ENCODE measurements at places on chromosomes 5 and 9.
A peak's percentile ranks its signal among the peaks of the same experiment; 100 is the strongest.

DNA sequence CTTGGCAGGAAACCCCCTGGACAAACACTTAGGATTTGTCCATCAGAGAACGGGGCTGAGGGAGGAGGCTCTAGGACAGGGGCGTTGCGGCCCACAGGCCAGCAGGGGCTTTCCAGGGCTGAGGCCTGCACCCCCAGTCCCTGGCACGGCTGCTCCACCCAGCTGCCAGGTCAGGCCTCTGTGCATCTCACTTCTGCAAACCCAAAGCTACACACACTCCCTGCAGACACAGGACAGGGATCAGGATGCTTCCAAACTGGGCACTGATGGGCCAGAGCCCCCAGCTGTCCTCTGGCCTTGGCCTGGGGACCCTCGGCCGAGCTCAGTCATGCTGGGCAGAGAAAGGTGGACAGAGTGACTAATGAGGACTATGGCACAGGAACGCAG lies 106.2 kb upstream of the SARDH start:
- DNase-seq, result no peak

DNA sequence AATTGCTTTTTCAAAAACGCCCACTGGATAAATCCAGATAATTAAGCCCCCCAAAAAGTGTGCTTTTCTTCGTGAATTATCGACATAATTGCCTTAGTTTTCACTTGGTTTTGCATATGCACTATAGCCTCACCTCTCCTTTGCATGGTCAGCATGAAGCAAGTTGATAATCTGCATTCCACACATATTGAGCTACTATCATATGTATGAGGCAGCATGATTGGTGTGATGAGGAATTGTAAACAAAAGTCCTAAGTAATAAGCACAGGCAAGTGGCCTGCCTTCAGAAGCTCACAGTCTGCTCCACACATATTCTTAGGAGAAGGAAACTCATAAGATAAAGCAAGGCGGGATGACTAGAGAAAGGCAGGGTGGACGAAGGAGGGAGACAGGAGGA lies 33.8 kb downstream of the MED10 start:
- DNase-seq, result no peak

- no peak for DNase-seq
These were observed 47.2 kb upstream of the RPL26L1 start for GRCh38 chr5:172911976-172912375.

DNA sequence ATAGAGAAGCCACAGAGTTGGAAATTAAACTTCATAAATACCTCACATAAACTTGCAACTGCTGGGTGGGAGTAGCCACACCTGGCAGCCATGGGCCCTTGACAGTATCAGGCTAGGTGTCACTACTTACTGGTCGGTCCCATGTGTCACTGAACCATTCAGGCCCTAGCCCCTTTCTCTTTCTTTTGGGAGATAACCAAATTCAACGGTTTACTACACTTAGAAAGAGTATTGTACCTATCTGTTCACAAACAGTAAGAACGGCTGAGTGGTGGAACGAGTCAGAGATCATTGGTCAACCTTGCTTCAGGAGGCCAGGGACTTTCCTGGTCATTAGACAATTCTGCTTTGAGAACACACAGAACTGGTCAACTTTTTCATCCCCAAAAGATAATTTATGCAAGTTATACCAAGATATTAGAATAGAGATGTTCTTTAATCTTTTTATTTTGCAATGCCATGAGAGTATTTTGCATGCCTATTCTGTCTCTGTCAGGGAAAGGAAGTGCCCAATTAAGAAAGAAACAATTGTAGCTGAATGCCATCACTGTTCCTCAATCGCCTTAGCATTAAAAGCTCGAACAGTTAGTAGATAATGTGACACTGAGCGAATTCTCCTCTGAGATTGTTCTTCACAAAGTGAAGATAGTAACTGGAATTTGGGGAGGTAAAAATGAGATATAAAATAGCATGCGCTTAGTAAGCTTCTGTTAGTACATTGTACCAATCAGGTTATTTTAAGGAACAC lies 50.9 kb downstream of the GOLPH3 start:
- no peak for DNase-seq

DNA sequence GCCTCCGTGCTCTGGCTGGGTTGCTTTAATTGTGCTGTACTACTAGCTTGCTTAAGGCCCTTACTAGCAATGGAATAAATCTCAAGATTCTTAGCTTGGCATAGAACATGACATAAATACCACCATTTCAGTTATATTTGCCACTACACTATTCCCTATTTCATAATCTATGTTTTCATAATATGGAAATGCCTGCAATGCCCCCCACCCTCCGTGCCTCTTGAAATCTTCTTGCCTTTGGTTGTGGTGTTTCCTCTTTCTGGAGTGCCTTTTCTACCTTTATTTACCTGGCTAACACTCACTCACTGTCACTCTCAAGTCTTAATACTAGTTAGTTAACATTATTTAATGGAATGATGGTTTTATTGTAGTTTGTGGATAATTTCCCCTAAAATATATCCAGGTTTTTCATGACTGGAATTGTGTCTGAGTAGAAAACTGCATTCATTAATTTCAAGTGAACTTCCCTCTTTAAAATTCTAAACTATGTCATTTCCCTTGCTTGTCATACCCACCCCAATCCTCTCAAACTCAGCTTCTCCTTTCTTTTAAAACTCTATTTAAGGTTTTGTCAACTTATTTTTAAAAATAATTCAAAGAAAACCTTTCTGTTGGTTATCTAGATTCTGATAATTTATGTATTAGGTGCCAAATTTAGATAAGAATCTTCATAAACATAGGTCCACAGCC lies 521.7 kb upstream of the DAB2 start:
- no peak for DNase-seq

DNA sequence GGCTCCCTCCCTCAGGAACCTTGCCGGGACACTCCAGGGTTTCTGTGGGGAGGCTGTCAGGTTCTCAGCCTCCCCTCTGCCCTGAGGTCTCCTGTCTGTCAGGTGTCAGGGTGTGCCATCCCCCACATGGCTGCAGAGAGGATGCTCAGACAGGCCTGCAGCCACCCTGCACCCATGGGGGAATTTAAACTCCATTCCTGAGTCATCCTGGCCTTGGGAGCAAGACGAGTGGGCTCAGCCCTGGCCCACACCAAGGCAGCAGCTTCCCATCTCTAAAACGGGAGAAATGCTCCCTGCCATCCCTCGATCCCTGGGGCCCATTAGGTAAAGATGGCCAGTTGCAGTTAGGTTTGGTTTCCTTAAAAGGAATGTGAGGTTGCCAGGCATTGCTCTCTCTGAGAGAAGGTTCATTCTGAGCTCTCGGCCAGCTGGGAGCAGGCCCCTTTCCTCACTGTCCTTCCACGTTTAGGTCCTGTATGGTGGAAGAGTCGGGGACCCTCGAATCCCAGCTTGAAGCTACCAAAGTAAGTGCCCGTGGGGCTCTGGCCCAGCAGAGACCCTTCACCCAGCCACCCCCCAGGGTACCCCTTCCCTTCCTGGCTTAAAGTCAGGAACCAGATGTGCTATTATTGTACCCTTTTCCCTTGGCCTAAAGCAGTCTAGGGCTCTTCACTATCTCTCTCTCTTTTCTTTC lies 26.6 kb downstream of the DYNC2I2 start:
- no peak for DNase-seq

DNA sequence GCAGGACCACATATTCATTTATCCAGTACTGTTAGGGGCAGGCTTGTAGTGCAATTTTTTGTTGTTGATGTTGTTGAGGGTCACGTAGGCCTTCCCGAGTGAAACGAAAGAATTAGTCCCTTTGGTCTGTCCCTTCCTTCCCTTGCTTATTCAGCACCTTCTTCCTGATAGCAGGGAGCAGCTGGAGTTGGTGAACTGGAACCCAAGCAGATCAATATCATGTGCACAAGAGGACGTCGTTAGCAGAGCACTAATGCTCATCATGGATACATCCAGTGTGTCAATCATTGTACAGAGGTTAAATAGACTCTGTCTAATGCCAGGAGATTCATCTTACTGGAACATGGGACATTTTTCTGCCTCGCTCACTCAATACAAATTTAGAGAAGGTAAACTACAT lies 33.0 kb upstream of the MAP1B start:
- DNase-seq, result no peak

- no peak for DNase-seq
These were observed 1309.2 kb upstream of the C9orf72 start for GRCh38 chr9:28882529-28882928.

DNA sequence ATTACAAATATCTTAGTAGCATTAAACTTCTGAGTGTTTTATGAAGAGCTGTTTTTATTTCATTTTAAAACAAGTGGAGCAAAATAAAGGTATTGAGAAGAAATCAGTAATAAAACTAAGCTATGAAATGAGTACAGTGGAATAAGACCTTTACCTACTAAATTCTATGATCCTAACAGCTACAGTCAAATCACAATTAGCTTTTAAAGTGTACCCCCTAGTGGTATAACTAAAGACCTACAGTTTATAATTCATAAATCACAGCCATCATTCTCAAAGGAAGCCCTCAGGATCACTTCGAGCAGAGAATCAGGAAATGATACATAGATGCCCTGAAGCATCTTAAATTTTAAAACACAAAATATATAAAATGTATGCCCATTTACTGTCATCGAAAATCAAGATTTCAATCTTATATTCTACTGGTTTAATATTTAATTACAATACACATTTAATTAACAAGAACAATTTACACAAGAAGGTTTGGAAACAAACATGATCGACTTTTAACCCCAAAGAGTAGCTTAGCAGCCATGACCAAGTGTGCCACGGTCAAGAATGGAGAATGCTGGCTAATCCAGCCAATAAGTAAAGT lies 12.3 kb downstream of the CCNH start:
- peak; percentile 45 for DNase-seq

DNA sequence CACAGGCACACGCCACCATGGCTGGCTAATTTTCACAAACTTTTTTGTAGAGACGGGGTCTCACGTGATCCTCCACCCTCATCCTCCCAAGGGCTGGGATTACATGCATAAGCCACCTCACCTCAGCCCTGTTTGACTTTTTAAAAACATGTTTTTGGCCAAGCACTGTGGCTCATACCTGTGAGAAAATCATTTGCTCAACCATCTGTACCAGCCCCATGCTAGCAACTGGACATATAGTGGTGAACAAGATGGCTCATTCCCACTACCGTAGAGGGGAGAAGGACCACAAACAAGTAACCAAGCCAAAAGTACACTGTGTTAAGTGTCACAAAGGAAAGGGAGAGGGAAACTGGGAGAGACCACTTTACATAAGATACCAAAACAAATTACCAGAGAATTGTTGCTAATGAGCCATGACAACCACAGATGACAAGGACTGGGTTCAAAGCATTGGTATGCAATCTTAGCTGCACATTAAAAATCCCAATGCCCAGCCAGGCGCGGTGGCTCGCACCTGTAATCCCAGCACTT lies 19.2 kb downstream of the PPP2CA start:
- DNase-seq, result no peak

- DNase-seq, result no peak
These were observed 239.4 kb downstream of the NSG2 start for GRCh38 chr5:174284873-174285272.

GRCh38 chr5:124880903-124881697 lies 134.7 kb upstream of the ZNF608 start:
- no peak for DNase-seq

Measured in erythroblast (primary cell).